ENCODE measurements at places on chromosomes 3 and 15.

- DNase-seq, result no peak
Observed at GRCh38 chr3:118890206-118890605, 144.4 kb downstream of the IGSF11 start.

GRCh38 chr3:57598765-57599360, 1.7 kb upstream of the ARF4 start:
- no peak for DNase-seq

DNA sequence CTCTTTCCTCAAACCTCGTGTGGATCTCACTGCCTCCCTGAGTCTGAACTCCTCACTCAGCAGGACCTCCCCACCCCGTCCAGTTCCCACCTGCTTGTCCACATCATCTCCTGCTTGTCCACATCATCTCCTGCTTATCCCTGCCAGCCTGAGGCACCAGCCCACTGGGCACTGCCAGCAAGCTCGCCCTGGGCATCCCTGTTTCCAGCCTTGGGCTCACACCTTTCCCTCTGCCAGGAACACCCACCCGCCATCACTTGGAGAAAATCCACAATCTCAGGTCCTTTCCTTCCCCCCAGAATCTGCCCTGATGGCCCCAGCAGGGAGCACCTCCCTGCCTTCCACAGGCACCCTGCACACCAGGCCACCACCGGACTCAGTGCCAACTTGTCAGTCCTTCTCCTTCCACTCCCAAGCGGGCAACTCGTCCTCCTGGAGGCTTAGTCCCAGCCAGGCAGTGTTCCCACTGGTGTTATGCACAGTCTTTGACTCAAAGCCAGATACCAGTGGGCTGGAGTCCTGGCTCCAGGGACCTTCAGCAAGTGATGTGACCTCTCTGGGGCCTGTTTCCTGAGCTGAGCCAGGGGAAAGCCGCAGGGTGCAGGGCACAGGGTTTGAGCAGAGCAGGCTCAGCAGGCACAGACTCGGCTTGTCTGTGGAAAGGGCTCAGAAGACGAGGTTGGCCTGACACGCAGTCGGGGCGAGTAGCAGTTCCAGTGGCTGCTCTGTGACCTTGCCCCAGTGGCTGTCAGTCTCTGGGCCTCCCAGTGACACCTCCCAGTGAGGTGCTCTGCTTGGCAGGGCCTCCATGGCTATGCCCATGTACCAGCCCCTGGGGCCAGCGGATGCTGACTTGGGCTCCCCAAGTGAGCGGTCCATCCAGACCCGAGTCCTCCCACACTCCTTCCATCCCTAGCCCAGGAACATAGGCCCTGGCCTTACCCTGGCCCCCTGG, 9.5 kb upstream of the MESP2 start:
- no peak for DNase-seq

DNA sequence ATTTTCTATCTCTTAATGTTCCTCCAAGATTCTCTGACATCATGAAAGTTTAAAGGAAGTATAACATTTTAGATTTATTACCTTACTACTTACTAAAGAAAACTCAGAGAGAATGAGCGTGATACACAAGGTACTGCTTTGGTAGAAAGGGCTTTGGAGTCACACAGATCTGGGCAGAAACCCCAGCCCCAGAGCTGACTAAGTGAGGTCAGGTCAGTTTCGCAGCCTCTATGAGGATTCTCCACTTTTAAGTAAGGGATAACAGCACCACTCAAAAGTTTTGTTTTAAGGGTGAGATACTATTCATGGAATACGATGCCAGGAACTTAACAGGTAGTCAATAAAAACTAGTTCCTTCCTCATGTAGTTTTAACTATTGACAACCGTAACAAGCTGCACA, 76.1 kb downstream of the CLDN11 start:
- DNase-seq, result no peak

- DNase-seq, result no peak
Observed at GRCh38 chr3:195468391-195468776, 25.6 kb upstream of the ACAP2 start.
